Stimulated activated CD8-positive, alpha-beta memory T cell treated with anti-CD3 and anti-CD28 coated beads, Interleukin-4, amount 100 ng/mL, for 4 hours (primary cell): ENCODE measurements at places on chromosomes 5 and 9.

GRCh38 chr5:16666883-16667398 lies 50.1 kb upstream of the RETREG1 start:
- no peak for DNase-seq

GRCh38 chr5:111930905-111931461 lies 174.0 kb upstream of the NREP start:
- DNase-seq = no peak

GRCh38 chr9:112751056-112751795 lies 666 bp downstream of the SNX30 start:
- no peak for DNase-seq

GRCh38 chr5:136484808-136485325 lies 119.5 kb upstream of the TRPC7 start:
- no peak for DNase-seq

- no peak for DNase-seq
Observed at GRCh38 chr5:74499256-74500050, 141.1 kb downstream of the ENC1 start.

DNA sequence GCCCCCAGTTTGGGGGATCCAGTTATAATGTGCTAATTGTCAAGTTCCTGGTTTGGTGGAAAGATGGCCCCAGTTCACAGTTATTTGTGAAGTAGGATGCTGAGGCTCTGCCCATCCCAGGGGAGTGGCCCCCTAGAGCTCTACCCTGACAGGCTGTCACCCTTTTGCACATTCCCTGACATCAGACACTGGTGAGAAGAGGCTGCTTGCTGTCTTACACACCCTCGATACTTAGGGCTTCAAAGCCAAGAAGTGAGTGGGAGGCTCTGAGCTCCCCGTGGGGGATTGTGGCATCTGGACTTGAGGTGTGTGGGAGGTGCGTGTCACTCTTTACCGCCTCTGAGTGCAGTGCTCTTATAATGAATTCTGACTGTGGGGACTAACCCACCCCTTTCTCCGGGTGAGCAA lies 168.5 kb downstream of the DOCK2 start:
- peak; percentile 17 for DNase-seq

GRCh38 chr5:134101686-134102439 lies 12.6 kb upstream of the TCF7 start:
- peak; percentile 68 for DNase-seq

- DNase-seq = no peak
Observed at GRCh38 chr5:134092875-134093274, 21.6 kb upstream of the TCF7 start.

DNA sequence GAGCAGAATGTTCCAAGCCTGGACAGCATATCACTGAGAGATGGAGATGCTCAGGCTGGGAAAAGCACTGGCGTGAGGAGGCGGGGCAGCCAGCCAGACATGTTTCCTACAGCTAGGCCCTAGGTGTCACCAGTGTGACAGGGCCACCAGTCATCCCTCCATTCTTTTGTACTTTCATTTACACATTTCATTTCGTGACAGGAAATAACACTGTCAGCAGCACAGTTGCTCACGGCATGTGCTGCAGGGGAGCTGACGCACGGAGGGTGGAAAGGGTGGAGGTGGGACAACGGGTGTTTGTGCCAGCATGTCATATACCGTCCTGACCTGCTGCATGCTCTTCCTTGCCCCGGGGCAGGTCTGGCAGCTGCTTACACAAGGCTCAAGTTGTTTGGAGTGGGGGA lies 14.8 kb upstream of the CEMIP2 start:
- peak; percentile 75 for DNase-seq

- no peak for DNase-seq
Observed at GRCh38 chr5:134902071-134902801, 2.7 kb upstream of the PCBD2 start.

DNA sequence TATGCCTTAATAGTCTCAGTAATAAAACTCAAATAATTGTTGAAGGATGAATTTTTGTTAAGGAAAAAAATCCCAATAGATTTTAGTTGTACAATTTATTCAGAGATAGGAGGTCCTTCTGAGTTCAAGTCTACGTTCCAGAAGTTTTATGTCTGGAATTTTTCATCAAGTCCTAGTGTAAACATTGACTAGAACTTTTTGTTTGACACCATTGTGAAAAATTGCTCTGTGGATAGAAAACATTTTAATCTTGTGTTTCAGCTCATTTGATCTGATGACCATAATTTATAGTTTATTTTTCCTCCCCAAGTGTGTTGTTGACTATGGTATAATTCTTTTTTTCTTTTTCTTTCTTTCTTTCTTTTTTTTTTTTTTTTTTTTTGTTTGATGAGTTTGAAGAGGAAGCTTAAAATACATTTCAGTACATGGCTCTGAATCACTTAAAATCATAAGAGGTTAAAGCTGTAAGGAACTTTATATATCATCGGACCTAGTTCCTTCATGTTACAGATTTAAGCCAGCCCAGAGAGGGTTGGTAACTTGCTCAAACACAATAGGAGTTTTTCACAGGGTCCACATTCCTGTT lies 20.7 kb downstream of the ITGA1 start:
- DNase-seq = no peak

- DNase-seq = no peak
Observed at GRCh38 chr5:128559300-128560297, 21.6 kb upstream of the FBN2 start.

GRCh38 chr5:23703940-23704855 lies 196.8 kb downstream of the PRDM9 start:
- no peak for DNase-seq

DNA sequence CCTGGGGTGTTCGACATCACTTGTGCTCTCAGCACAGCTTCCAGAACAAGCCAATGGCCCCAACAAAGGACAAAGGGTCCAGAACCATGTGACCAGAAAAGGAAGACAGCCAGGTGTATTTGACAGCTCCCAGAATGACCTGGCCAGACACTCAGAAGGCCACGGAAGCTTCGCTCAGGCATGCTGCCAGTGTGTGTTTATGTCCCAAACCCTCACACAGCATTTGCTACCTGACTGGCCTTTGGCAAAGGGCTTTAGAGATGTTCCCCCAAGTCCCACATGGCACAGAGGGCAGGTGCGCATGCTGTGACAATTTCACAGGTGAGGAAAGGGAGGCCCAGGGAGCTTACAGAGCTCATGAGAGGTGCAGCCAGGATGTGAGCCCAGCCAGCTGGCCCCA lies 39.5 kb downstream of the MED10 start:
- no peak for DNase-seq

- no peak for DNase-seq
Observed at GRCh38 chr9:89659891-89660685, 55.3 kb downstream of the GADD45G start.

GRCh38 chr9:83382421-83382820 lies 155.8 kb downstream of the FRMD3 start:
- DNase-seq = no peak

GRCh38 chr5:74953937-74954720 lies 87.9 kb upstream of the FAM169A start:
- DNase-seq = no peak

GRCh38 chr9:129059796-129060785 lies 20.8 kb upstream of the DOLPP1 start:
- DNase-seq = no peak

GRCh38 chr5:157475432-157475831 lies 15.4 kb downstream of the NIPAL4 start:
- no peak for DNase-seq

DNA sequence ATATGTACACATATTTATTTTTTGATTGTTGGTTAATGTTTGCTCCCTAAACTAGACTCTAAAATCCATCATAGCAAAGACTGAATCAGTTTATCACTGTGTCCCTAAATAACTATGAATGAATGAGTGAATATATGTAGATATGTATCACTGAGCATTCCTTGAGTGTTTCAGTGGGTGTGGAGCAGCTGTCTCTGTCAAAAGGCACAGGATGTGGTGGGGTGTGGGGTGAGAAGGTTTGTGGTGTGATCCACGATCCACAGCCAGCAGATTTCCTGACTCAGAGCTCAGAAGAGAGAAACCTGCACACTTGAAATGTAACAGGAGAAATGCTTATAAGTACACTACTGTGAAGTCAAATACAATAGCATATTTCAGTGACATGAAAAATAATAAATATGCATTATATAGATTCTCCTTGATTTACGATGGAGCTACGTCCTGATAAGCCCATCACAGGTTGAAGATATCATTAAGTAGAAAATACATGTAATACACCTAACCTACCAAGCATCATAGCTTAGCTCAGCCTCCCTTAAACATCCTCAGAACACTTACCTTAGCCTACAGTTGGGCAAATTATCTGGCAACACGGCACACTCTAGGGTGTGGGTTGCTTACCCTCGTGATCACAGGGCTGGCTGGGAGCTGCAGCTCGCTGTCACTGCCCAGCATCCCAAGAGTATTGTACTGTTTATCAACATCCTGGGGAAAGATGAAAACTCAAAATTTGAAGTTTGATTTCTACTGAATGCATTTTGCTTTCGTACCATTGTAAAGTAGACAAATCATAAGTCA lies 287.0 kb downstream of the GAS1 start:
- DNase-seq = no peak

DNA sequence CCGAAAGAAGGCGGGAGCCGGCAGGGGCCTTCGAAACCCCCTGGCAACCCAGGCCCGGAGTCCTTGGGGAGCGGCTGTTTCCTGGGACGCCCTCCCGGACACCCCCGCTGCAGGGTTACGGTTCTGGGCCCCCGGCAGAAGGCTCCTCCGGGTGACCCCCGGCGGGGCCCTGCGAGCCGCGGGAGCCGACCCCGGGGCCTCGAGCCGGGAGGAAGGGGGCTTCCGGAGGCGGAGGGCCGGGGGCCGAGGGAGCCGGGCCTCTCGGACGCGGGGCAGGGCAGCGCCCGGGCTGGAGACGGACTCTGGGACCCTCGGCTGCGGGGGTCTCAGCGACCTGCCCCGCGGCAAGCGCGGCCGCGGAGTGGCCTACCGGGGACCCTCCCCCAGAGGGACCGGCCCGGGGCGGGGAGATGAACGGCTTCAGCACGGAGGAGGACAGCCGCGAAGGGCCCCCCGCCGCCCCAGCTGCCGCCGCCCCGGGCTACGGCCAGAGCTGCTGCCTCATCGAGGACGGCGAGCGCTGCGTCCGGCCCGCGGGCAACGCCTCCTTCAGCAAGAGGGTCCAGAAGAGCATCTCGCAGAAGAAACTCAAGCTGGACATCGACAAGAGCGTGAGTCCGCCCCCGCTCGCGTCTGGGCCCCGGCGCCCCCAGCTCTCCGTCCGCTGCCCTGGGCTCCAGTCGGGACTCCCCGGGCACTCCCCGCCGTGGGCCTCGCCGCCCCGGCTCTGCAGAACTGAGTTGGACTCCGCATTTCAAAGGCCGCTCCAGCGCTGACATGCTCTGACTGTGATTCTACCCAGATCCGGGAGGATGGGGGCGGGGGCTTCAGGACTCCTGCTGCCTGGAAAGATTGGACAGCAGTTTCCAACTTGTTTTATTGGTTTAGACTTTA lies 645 bp downstream of the SAP30L start:
- no peak for DNase-seq

DNA sequence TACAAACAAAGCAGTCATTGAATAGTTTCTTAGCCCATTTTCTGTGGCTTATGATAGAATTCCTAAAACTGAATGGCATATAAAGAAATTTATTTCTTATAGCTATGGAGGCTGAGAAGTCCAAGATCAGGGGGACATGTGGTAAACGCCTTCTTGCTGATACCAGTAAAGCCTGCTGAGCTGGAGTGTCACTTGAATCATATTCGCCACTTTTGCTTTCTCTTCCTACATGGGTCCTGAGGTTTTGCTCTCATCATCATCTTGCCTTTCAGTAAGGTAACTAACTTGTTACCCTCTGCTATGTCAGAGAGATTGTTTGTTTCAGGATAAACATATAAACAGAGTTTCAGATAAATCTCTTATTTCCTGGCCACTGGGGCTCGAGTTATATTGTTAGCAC lies 203.3 kb upstream of the DMRT1 start:
- no peak for DNase-seq

DNA sequence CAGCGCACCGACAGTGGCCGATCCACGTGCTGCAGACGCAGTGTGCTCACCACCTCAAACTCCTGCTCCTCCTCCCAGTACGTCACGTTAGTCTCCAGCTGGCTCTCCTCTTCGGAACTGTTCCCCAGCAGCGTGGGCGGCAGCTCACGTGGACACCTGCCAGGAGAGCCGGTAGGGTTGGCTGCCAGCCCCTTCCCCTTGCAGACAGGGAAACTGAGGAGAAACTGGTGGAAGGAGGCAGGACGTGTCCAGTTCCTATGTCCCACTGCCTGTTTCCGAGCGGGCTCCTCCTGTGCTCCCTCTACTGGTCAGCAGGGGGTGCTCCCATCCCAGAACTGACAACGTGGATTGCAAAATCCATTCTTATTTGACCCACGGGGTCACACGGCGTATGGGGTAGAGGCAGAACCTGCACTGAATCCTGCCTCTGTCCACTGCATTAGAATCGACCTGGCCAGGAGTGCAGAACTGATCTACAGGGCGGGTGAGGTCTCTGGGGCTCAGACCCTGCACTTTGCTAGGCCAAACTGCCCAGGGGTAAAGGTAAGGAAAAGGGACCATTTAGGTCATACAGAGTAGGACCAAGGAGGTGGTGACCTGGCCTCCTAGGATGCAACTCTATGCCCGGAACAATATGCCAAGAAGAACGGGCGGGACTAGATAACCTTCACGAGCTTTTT lies 25.7 kb downstream of the PDGFRB start:
- DNase-seq = no peak

- no peak for DNase-seq
Observed at GRCh38 chr9:95507464-95508241, 9.1 kb downstream of the PTCH1 start.

DNA sequence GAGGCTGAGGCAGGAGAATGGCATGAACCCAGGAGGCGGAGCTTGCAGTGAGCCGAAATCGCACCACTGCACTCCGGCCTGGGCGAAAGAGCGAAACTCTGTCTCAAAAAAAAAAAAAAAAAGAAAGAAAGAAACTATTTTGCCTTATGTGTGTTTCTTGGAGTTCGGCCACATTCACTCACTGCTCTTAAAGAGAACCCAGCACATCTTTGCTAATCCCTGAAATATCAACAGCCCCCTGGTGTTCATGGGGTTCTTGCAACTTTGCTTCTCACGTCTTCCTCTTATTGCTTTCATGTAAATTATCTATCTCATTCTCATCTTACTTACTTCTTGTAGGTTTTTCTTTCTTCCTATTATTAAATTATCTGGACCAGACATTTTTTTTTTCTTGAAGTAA lies 126.3 kb upstream of the ASTN2 start:
- DNase-seq = no peak

- DNase-seq = no peak
Observed at GRCh38 chr9:7333719-7334118, 465.9 kb downstream of the DMAC1 start.

DNA sequence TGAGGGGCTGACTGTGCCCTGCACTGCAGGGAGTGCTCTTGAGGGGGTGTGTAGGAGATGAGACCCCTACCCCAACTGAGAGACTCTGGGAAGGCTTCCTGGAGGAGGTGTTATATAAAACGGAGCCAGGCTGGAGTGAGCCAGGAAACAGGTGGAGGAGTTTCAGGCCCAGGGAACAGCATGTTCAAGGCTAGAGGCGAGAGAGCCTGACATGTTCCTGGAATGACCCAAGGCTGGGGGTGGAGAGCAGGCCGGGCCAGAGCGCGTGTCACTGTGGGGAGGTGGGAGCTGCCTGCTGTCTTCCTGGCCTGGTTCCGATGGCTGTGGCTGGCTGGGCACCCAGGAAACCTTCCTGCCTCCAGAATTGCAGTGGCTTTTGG lies 48.7 kb downstream of the RXRA start:
- DNase-seq = no peak
